ENCODE measurements at places on chromosomes 12 and 14.

DNA sequence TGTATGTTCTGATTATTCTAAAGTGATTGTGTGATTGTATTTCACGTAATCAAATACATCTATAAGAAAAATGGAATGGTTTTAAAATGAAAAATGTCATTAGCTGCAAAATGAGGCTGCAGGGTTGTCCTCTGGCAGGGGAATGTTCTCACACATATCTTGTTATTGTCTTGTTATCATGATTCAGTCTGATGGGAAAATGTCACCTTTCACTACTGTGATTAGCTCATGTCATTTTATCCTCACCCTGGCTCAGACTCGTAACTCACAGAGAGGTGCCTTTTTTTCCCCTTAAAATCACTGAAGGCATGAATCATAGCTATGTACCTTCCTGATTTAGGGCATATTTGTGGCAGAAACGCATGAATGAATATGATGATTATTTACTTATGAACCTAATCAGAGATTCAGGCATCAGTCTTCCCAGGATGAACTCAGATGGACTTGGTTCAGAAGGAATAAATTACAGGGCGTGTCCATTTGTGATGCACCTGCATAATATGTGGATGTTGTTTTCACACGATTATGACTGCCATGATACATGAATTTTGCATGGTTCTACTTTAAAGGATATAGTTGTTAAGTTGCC is 1339.2 kb downstream of the AACS start:
- no peak for DNase-seq

- peak; percentile 91 for DNase-seq
Observed at GRCh38 chr12:124457287-124458219, 109.9 kb downstream of the NCOR2 start.

DNA sequence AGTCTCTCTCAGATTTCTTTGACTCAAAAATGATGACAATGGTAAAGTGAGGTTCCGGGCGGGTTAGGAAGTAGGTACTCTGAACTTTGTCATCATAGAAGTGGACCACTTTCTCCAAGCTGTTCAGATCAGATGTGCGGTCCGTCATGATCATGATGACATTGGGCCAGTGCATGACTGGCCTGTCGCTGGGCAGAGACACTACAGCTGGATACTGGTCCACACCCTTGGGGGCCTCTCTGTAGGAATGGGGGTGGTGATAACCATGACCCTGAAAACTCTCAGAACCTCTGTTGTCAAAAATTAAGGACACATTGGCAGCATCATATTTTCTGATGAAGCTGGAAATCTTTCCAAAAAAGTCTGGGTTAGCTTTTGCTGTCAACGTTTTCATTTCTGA is 28.2 kb downstream of the KICS2 start:
- DNase-seq = no peak

DNA sequence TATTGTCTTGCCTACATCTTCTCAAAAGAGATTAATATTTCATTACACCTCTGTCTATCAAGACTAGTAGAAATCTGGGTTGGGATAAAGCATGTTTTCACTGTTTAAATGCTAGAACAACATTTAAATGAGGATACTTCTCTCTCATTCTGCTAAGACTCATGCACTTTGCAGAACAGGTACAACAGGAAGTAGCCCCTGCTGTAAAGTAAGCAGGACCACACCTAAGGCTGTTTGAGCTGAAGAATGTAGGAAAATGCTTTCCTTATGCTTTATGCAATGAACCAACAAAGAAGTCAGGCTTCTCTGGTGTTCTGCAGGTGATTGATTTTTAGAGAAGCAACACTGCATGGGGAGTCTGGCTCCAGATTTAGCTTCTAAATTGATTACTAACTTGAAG is 89.4 kb downstream of the PAX9 start:
- DNase-seq = no peak

GRCh38 chr12:106957583-106957982 is 1.9 kb downstream of the TMEM263 start:
- peak; percentile 20 for DNase-seq

DNA sequence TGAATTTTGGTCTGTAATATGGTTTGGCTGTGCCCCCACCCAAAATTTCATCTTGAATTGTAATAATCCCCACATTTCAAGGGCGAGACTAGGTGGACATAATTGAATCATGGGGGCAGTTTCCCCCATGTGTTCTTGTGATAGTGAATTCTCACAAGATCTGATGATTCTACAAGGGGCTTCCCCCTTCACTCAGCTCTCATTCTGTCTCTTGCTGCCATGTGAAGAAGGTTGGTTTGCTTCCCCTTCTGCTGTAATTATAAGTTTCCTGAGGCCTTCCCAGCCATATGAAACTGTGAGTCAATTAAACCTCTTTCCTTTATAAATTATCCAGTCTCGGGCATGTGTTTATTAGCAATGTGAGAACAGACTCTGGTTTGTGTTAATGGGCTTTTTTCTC is 5.9 kb downstream of the LRRC9 start:
- no peak for DNase-seq

GRCh38 chr14:24399447-24399822 is 632 bp downstream of the NYNRIN start:
- no peak for DNase-seq

DNA sequence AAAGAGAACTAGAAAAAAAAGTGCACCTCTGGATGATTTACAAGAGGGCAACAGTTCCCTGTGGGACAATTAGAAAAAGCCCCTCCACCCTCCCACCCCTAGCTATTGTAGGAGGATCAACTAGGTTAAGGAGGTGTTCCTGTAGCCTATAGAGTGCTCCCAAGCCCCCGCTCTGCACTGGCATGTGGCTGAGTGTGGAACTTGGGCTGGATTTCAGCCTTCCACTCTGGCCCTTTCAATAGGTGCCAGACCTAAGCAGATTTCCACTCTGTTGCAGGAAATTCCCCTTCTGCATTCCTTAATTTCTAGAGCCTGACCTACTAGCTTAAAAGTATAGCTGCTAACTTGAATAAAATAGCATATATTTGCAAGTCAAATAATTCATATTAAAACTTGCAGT is 2.8 kb downstream of the NFATC4 start:
- DNase-seq = no peak

DNA sequence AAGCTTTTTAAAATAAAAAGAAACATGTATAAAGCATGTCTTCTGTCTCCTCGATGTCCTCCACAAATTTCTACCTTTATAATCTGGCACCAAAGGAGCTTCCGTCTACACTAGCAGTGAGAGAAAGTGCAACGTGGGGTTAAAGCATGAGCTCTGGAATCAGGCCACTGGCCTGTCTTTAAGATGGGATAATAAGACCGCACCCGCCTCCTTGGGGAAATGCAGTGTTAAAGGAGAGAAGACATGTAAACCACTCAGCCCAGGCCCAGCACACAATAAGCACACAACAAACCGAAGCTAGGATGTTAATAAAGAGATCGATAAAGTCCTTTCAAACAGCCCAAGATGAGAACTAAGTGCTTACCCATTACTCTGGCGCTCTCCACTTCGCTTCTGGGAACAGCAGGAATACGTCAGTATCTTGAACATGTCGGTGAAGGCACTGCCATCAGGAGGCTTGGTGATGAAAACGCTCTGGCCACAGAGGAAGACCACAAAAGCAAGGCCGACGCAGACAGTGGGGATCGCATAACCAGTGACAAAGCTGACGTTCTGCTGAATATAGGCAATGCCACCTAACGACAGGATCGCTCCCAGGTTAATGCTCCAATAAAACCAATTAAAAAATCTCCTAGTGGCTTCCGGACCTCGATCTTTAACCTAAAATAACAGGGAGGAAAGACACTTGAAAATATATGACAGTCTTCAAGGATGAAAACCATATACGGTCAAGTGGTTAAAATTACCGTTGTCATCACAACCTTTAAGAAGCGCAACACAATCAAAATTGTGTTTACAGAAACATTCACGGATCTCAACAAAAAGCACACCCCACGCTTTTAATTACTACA is 9.1 kb downstream of the SLC15A4 start:
- no peak for DNase-seq

GRCh38 chr12:9880532-9881078 is 684 bp upstream of the KLRF2 start:
- DNase-seq = no peak

- DNase-seq = no peak
Observed at GRCh38 chr12:106171117-106171750, 32.5 kb upstream of the NUAK1 start.

DNA sequence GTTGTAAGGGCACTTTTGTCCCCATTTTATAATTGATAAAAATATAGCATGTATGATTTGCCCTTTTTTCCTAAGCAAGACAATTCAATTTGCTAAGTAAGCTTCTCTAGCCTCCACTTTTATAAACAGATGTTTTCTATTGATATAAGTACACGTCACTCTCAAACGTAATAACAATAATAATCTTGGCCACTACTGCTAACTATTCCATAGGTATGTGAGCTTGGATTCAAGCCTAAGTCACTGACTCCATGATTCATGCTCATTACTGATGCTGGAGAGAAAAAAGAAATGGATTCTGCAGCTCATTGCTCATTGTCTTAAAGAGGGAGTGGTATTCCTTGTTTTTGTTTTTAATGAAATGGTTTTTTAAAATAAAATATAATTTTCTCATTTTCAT is 661.0 kb downstream of the GALC start:
- no peak for DNase-seq

GRCh38 chr12:116880213-116880816 is 926 bp downstream of the HRK start:
- peak; percentile 14 for DNase-seq

GRCh38 chr12:27952510-27952909 is 20.0 kb downstream of the PTHLH start:
- DNase-seq = no peak

- no peak for DNase-seq
Observed at GRCh38 chr14:77154421-77154820, 12.8 kb upstream of the ZDHHC22 start.

GRCh38 chr12:104387190-104387589 is 69.6 kb upstream of the CHST11 start:
- DNase-seq = no peak

GRCh38 chr14:67311868-67312267 is 47.7 kb downstream of the ATP6V1D start:
- no peak for DNase-seq

DNA sequence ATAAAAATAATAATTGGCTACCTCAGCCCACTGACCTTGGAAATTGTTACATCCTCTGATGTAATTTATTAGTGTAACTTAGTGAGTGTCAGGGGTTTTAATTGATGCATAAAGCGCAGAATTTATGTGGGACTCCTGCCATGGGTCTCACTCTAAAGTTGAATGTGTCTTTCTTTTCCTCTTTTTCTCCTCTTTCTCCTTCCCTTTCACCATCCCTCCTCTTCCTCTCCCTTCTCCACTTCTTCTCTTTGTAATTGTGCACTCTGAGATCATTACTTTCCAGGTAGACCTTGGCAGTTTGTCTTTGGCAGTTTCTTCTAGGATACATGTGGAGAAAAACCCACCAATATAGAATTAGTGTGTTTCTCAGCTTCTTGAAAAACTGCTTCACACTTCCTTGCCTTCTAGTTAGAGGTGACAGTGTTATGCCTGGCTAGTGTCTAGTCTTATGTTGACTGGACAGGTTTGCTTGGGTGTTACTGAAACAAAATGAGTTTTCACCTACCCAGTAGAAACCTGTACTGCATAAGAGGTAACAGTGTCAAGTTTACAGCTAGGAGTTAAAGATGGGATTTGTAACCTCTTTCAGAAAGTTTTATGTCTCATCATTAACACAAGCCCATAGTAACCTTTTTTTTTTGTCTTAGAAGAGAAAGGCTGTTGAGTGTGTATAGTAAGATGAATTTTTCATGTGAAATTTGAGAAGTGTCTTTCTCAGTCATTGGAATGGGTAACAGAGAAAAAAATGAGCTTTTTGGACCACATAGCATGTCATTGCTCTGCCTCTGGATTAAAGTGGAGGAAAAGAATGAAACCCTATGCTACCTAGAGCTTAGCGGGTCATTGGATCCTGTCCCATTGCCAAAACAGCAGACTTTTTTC is 18.6 kb downstream of the PELI2 start:
- no peak for DNase-seq

DNA sequence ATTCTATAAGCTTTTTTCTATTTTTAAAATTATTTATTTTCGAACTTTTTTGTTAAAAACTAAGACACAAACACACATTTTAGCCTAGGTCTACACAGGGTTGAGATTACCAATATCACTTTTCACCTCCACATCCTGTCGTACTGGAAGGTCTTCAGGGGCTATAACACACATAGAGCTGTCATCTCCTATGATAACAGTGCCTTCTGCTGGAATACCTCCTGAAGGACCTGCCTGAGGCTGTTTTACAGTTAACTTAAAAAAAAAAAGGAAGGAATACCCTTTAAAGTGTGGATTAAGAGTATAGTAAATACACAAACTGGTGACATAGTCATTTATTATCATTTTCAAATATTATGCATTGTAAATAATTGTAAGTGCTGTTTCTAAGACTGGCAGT is 43.0 kb downstream of the RASSF8 start:
- DNase-seq = no peak

DNA sequence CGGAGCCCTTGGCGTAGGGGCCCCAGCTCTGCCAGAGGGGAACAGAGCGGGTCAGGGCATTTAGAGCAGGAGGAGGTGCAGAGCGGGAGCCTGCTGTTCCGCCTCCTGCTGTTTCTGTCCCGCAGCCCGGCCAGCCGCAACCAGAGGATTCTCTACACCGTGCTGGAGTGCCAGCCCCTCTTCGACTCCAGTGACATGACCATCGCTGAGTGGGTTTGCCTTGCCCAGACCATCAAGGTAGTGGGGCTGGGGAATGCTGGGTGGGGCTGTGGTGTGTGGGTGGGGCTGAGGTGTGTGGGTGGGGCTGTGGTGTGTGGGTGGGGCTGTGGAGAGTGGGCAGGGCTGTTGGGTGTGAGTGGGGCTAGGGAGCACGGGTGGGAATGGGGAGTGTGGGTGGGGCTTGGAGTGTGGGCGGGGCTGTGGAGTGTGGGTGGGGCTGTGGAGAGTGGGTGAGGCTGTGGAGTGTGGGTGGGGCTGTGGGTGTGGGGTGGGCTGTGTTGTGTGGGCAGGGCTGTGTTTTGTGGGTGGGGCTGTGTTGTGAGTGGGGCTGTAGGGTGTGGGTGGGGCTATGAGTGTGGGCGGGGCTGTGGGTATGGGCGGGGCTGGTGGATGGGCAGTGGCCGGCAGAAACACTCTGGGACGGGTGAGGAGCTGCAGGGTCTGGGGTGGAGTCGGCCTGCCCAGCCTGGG is 8.0 kb downstream of the ASPG start:
- no peak for DNase-seq

- DNase-seq = peak; percentile 73
Observed at GRCh38 chr14:65019944-65020566, 33.4 kb downstream of the FNTB start.

GRCh38 chr12:3417937-3418462 is 73.0 kb upstream of the PRMT8 start:
- DNase-seq = no peak

DNA sequence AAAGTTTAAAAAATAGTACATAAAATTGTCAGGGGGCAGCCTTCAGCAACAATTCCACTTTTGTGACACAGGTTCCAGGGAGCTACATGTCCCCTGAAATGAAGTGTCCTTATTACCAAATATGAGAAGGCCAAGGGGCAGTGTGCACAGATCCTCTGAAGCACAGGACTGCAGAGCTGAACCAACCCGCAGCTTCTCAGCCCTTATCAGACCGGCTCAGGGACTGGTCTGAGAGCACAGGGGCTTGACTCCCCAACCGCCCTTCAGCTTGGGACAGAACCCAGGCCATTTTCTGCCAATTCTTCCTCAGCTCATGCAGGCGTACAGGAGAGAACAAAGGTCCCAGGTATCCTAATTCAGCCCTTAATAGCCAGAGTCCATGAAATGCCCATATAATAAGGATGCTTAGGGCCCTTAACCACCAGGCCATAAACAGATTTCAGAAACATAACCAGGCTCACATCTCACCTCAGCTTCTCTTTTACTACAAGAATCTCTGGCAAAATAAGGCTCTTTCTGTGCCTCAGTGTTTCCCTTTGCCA is 221.3 kb downstream of the ANO2 start:
- DNase-seq = no peak

GRCh38 chr12:69007855-69008351 is 74.9 kb upstream of the CPM start:
- DNase-seq = no peak

Measured in EH (cell line).